Mucosa of descending colon (tissue), 3 donors: ENCODE measurements at places on chromosomes 13 and 19.

- no peak for DNase-seq
Measured at GRCh38 chr13:113211774-113212173, 2.4 kb downstream of the CUL4A start.

DNA sequence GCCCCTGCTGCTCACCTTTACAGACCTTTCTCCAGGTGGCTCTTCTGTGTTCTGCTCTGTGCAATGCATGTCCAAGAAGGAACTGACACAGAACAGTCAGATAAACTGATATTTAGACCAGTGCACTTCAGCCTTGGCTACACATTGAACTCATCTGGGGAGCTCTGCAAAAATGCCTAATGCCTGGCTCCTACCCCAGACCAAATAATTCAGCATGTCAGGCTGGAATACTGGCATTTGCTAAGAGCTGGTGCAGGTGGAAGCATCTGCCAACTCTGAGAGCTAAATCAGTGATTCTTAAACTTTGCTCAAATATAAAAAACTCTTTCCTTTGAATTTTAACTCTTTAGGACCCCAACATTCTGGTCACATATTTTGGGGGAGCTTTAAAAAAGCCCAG is 118.2 kb upstream of the TSC22D1 start:
- no peak for DNase-seq

- DNase-seq = no peak
Measured at GRCh38 chr19:3450796-3451411, 29.4 kb downstream of the SMIM24 start.

DNA sequence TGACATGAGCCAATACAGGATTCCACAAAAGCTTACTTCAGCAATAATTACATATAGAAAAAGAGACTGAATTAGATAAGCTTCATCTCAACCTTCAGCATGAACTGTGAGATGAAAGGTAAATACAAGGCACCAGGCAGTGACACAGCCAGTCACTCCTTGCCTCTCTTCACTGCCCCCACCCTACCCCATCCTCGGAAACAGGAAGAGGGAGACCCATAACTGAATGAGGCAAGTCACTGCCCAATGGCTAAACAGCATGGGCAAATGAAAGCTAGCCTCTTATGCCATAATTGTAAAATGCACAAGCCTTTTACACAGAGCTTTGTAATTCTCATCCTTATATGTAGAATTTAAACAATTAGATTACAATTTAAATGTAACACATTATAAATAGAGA is 1.7 kb downstream of the ZNF160 start:
- no peak for DNase-seq

GRCh38 chr19:13581576-13581975 is 75.3 kb upstream of the CACNA1A start:
- DNase-seq = no peak
